Daoy (cell line): ENCODE measurements at places on chromosomes 5 and 9. TPM values are rescaled to one million over a fixed set of nuclear protein-coding genes. Genes with fewer than 3 reads are reported as not detected.

Gene BARHL1
- total RNA-seq, result not detected in 2 replicates

Gene SLC6A18
- not detected in 2 replicates for total RNA-seq

Gene C9
- not detected in 2 replicates for total RNA-seq

Gene LVRN
- total RNA-seq, result 0.06 TPM in 1 of 2 replicates, not detected in the other

Gene IFNA10
- total RNA-seq, result not detected in 2 replicates

Gene GLDC
- 4.6 and 16.3 TPM in 2 replicates for total RNA-seq

Gene PCDHA10
- 0.68 and 3.3 TPM in 2 replicates for total RNA-seq
